ENCODE measurements at places on chromosomes 11 and 22. TPM values are rescaled to one million over a fixed set of nuclear protein-coding genes. Genes with fewer than 3 reads are reported as not detected.
A peak's percentile ranks its signal among the peaks of the same experiment; 100 is the strongest.

DNA sequence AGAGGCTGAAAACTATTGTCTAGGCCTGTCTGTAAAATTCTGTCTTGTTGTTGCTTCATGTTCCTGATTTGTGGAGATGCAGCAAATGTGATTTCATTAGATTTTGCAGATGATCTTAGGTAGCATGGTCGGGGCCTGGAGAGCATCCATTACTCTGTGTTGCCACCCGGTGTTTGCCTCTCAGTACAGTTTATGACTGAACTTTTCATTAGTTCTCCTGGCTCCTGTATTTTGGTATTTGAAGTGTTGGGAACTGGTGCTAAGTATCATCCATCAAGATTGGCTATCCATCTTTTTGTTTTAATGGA lies 7.7 kb downstream of the YWHAH start:
- H3K27me3 ChIP-seq, result no peaks in the 10 kb centered on the region
- peaks cover 47% of the 10 kb centered on the region for H3K36me3 ChIP-seq
- DNase-seq, result peak; percentile 9
- peak overlapping the region; percentile 88 for H3K27ac ChIP-seq
- peak overlapping the region; percentile 34 for H3K4me3 ChIP-seq
- H3K4me1 ChIP-seq, result peaks cover 65% of the 10 kb centered on the region

DNA sequence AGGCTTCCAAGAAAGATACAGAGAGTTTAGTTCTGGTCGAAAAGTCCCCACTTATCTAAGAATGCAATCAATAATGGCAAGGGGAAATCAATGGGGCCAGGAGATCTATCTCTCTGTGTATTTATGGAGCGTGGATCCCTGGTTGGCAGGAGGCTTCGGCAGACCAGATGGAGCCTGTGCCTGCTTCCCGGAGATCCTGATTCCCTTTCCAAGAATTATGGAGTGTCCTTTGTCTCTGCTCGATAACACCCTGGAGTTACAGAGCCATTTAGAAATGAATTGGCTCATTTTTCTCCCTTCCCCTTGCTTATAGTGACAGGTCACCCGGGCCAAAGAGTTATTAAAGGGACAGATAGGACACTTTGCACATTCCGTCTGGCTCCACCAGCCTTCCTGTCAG lies 92.4 kb downstream of the ISX start:
- no peak for DNase-seq
- no peak overlapping the region for H3K27ac ChIP-seq
- H3K4me1 ChIP-seq, result peaks cover 6% of the 10 kb centered on the region
- no peak overlapping the region for H3K4me3 ChIP-seq

Gene MS4A15
- not detected for total RNA-seq

DNA sequence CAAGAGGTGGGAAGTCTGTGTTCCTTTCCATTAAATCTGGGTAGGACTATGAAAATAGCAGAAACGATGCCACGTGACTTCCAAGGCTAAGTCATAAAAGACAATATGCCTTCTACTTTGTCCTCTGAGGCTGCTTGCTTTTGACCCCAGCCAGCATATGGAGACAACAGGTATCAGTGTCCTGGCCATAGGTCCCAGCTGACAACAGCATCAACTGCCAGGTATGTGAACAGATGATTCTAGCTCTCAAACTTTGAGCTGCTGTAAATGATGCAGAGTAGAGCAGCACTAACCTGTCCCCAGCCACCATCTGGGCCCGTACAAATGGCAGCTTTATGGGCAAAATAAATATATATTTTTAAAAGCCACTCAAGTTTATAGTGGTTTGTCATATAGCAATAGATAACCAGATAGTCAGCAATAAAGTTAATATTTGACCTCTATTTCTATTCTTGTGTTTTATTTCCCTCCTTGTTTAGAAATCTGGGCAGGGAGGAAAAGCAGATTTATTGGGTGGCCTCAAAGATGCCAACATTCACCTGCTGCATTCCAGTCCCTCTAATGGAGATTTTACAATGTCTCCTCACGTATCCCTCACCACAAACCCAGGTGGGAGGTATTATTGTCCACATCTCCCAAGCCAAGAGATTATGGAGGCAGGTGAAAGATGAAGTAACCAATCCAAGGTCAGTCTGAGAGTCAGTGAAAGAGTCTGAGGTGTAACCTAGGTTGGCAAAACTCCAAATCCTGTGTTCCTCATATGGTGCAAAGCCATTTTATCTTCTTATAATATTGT lies 209.6 kb upstream of the LARGE1 start:
- no peaks in the 10 kb centered on the region for H3K27me3 ChIP-seq
- H3K27ac ChIP-seq, result no peak overlapping the region
- no peak for DNase-seq
- H3K4me3 ChIP-seq, result no peak overlapping the region
- H3K36me3 ChIP-seq, result peaks cover 6% of the 10 kb centered on the region

- peak overlapping the region; percentile 98 for H3K27ac ChIP-seq
- DNase-seq, result peak; percentile 96
- 0 out of 2 replicates have a peak, but pooled peaks cover 5% of the 10 kb centered on the region for H3K27me3 ChIP-seq
- peaks cover 77% of the 10 kb centered on the region for H3K4me1 ChIP-seq
These were observed 4.0 kb upstream of the HMOX1 start for GRCh38 chr22:35376728-35377472.

Gene OR52I1
- not detected for total RNA-seq

Gene TRIM34
- 4.2 TPM for total RNA-seq

Gene STK33
- 0.50 TPM for total RNA-seq

Gene MMP1
- 1,131 TPM for total RNA-seq

DNA sequence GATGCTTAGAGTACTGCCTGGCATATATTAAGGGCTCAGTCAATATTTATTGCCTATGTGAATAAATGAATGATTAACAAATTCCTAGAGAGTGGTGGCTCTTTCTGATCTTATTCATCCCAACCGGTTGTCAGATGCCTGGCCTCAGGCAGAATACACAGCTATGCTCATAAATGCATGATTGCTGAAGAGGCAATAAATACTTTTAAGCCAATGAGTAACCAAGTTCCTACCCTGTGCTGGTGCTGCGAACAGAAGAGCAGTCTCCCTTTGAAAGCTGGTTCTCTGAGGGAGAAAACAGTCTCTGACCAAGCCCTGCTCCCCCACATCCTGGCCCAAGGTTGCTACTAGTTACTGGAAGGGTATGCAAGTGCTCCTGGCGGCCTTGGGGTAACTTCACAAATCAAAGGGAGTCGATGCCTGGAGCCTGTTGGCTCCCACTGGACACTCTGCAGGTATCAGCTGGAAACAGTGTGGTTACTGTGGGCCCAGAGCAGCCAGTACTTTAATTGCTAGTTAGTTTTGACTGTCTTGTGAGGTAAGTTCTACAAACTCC lies 2.8 kb downstream of the USH1C start:
- peaks cover 38% of the 10 kb centered on the region for H3K27me3 ChIP-seq
- no peak overlapping the region for H3K4me3 ChIP-seq
- no peaks in the 10 kb centered on the region for H3K4me1 ChIP-seq
- peak; percentile 33 for DNase-seq
- H3K36me3 ChIP-seq, result no peaks in the 10 kb centered on the region

DNA sequence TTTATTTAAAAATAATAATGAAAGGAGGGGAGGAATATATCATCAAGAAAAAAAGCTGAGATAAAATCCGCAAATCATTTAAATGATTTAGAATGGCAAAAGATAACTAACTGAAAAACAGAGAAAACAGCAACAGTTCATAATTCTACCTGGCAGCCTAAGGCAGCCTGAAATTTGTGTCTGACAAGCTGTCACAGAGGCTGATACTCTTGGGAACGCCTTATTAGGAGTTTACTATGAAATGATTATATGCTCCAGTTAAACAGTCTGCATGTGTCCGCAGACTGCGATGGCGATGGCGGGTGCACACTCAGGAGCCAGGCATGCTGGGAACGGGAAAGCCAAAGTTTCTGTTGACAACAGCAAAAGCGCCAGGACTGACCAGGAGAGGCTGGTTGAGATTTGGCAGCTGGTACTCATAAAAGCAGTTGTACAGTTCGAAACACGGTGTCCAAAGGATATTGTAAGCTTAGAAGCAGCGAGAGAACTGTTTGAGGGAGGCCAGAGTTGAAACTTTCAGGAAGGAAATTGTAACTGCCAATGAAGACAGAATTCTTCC lies 172.9 kb upstream of the MPPED2 start:
- H3K27me3 ChIP-seq, result no peaks in the 10 kb centered on the region
- H3K36me3 ChIP-seq, result no peaks in the 10 kb centered on the region
- H3K4me1 ChIP-seq, result no peaks in the 10 kb centered on the region

GRCh38 chr11:22634897-22635629 lies 9.4 kb upstream of the FANCF start:
- no peak for DNase-seq
- H3K27me3 ChIP-seq, result no peaks in the 10 kb centered on the region
- H3K36me3 ChIP-seq, result no peaks in the 10 kb centered on the region
- no peaks in the 10 kb centered on the region for H3K4me1 ChIP-seq
- no peak overlapping the region for H3K27ac ChIP-seq
- no peak overlapping the region for H3K4me3 ChIP-seq

Gene DENND5A
- total RNA-seq, result 103 TPM

DNA sequence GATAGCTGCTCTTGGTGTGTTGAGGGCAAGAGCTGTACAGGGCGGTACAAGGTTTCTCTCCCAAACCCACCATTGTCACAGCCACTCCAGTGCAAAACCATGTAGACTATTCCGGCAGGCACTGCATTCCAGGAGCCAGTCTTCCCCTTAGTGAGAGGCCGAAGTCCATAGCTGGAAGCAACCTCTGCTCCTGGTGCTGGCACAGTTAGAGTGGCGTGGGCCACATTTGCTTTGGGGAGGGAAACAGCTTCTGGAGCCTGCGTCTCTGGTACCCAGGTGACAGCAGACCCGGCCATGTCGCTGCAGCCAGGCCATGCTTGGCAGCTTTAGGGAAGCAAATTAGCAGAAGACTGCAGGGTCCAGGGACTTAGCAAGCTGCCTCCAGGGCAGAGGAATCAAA lies 788.0 kb downstream of the BRD1 start:
- no peak overlapping the region for H3K27ac ChIP-seq
- no peaks in the 10 kb centered on the region for H3K27me3 ChIP-seq
- H3K4me1 ChIP-seq, result no peaks in the 10 kb centered on the region

DNA sequence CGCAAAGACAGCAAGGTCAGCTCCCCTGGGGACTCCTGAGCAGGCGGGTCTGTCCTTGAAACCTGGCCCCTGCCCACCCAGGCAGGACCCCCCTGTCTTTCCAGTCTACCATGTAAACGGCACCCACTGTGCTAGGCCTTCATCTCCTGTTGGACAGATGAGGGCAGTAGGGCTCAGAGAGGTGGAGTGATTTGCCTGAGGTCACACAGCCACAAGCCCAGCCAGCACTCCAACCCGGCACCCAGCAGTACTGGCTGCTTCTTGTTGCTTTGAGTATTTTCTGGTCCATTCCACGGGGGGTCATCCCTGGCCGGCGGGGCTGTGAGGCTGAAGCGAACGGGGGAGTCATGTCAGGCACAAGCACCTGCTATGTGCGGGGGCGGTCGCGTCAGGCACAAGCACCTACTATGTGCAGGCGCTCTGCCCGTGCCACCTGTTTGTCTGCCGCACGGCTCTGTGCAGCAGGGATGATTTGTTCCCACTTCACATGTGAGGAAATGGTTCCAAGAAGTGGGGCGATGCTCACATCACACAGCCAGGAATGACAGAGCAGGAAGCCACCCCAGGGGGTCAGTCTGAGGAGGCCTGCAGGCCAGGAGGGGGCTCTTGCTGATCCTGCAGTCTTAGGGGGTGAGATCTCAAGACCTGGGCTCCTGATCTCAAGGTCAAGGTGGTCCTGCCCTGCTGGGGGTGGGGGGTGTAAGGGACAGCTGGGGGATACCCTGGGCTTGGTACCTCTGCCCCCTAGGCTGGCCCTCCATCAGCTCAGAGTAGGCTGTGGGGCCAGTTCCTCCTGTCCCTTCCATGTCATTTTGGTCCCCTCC lies 110.7 kb downstream of the CACNA1I start:
- peaks cover 28% of the 10 kb centered on the region for H3K27me3 ChIP-seq
- H3K4me3 ChIP-seq, result no peak overlapping the region
- no peaks in the 10 kb centered on the region for H3K36me3 ChIP-seq
- no peak for DNase-seq
- no peaks in the 10 kb centered on the region for H3K4me1 ChIP-seq

GRCh38 chr11:76798671-76799065 lies 15.5 kb downstream of the TSKU start:
- H3K4me1 ChIP-seq, result peaks cover 19% of the 10 kb centered on the region
- no peak for DNase-seq
- no peaks in the 10 kb centered on the region for H3K36me3 ChIP-seq
- H3K27ac ChIP-seq, result no peak overlapping the region
- H3K27me3 ChIP-seq, result peaks cover 9% of the 10 kb centered on the region

- H3K4me3 ChIP-seq, result peak overlapping the region; percentile 8
- no peak for DNase-seq
- H3K27me3 ChIP-seq, result no peaks in the 10 kb centered on the region
- peaks cover 74% of the 10 kb centered on the region for H3K4me1 ChIP-seq
- H3K36me3 ChIP-seq, result no peaks in the 10 kb centered on the region
These were observed 235.9 kb upstream of the DDI1 start for GRCh38 chr11:103800406-103801114.

DNA sequence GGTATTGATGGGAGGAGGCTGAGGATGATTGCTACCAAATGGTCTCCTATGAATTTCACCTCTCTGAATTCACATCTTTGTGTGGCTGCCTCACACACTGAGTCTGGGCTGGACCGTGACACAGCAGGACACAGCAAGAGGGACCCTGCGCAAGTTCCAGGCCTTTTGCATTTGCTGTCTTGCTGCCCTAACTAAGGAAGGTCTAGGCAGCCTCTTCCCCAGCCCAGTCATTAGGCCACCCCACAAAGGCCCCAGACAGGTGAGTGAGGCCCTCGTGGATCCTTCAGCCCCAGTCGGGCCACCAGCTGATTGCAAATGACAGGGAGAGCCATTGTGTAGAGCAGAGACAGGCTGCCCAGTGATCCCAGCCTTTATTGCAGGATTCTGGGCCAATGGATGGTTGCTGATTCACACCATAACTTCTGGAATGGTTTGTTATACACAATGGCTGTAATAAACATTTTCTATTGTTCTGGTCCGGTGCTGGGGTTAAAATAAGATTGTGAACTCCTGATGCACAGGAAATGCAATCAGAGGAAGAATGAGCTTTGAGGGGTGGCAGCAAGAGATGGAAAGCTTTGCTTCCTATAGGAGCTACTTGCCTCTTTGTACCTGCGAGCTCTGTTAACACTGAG lies 28.5 kb upstream of the CSNK2A3 start:
- peaks cover 9% of the 10 kb centered on the region for H3K27me3 ChIP-seq
- no peak for DNase-seq
- H3K36me3 ChIP-seq, result no peaks in the 10 kb centered on the region
- no peak overlapping the region for H3K4me3 ChIP-seq
